Activated CD4-positive, alpha-beta T cell treated with anti-CD3 and anti-CD28 coated beads, Interleukin-2, amount 10 ng/mL, durations not matched to agents 24 days and 14 days (primary cell): ENCODE measurements at places on chromosomes 1 and 21.

DNA sequence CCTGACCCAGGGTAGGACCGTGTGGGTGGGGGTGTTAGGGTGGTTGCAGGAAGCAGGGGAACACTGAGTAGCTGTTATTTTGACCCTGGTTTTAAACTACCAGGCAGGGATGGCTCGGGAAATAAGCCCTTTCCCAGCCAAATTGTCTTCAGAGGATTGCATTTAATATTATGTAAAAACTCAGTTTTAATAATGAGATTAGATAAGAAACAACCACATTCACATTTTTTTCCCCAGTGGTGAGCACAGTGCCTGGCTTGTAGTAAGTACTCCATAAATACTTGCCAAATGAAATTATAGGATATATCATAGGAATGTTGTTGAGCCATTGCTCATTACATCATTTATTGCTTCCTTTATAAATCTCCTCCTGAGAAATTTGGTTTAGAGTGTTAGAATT lies 3.1 kb upstream of the ACP6 start:
- DNase-seq: no peak

GRCh38 chr21:32455548-32455947 lies 43.0 kb downstream of the EVA1C start:
- DNase-seq: no peak

- no peak for DNase-seq
Measured at GRCh38 chr1:95806171-95806570, 572.2 kb downstream of the RWDD3 start.

GRCh38 chr1:240967070-240967724 lies 355.2 kb upstream of the GREM2 start:
- no peak for DNase-seq
